Amygdala (tissue), 56 donors: ENCODE measurements at places on chromosomes 12 and 14.

DNA sequence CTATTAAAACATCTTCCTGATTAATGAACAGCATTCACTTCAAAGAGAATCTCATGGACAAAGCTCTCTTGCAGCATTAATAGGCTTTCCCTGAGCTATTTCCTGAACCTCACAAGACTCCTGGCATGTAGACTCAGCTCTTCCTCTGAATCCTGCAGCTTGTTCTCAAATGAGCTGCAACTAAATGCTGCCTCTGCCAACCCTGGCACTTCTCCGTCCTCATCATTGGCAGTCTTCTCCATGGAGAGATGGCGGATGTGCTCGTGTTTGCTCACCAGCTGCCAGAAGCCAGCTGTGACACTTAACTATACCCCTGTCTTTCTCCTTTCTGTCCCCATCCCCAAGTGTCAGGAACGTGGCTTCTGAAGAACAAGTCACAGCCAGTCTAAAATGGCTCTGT is 232.1 kb downstream of the FOXN3 start:
- DNase-seq, result no peak

GRCh38 chr14:23284654-23285529 is 1.0 kb downstream of the HOMEZ start:
- no peak for DNase-seq

GRCh38 chr14:103136388-103137271 is 13.4 kb downstream of the TNFAIP2 start:
- no peak for DNase-seq

- DNase-seq, result no peak
These were observed 183.6 kb downstream of the MED13L start for GRCh38 chr12:116093915-116094314.

DNA sequence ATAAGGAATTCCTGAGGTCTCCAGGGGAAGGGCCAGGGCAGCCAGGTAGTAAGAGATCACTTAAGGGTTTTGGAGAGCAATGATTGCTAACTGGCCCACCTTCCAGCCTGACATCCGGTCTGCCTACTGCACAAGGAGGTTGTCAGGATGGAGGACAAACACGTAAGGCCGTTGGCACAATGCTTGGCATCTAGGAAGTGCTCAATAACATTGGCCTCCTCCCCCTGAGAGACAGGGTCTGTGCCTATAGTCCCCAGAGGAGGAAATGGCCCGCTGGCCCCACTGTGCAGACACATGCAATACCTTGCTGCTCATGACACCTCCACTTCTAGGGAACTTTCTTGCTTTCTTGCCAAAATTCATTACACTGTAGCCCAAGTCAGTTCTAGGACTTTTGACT is 73.2 kb downstream of the NTF3 start:
- no peak for DNase-seq

DNA sequence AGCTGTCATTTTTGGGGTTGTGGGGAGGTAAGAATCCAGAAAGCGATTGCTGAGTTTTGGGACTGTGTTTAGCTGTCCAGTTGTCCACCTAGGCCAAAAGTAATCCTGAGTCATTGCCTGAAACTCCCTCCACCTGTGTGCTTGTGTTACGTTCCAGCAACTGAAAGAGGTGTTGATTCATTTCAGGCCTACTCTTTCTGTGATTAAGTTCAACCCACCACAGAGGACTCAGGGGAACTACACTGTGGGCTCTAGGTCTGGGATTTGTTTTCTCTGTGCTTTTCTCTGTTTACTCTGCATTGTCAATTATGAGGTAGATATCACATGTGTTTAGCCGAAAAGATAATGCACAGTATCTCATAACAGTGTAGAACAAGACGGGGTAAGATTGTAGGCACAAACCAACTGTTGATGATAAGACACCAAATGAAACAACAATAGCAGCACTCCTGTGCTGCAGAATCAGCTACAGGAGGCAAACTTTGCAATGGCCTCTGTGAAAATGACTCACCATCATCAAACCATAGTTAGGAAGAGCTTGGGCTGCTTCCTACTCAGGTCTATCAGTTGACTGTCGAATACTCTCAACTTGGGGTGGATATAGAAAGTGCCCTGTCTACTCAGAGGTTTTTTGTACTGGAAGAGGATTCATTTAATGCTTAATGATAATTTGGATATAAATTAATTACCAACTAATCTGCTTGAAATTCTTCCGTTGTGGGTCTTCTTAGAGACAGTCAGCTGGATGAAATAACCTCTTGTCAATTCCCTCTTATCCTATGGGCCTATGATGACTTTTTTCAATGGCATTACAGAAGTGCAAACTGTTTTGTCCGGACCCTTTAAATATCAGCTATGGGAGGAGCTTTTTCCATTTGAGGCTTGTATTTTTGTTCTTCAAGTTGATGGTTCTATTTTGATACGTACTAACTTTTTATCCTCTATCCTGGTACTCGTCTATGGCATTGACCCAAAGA is 385.9 kb downstream of the BMP4 start:
- no peak for DNase-seq

GRCh38 chr12:42741091-42741490 is 151.5 kb upstream of the PRICKLE1 start:
- no peak for DNase-seq

DNA sequence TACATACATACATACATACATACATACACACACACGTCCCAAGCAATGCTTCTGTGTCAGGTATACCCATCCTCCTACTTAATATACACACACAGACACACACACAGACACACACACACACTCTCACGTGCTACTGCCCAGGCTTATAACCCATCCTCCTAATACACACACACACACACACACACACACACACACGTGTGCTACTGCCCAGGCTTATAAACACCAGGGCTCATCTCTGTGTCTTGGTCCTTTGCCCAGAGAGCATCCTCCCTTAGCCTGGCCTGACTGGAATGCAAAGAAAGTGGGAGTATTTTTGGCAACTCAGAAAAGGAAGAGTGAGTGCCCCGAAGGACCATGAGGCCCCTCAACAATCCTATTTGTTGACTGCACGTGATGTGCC is 129.0 kb downstream of the RBM19 start:
- no peak for DNase-seq

DNA sequence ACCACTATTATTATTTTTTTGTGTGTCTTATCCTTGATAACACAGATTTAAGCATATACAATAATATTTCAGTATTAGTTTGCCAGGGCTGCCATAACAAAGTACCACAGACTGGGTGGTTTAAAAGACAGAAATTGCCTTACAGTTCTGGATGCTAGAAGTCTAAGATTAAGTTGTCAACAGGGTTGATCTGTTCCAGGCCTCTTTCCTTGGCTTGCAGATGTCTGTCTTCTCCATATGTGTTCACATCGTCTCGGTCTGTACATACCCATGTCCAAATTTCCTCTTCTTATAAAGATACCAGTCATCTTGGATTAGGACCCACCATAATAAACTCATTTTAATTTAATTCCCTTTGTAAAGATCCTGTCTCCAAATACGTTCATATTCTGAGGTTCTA is 204.8 kb downstream of the SOX5 start:
- no peak for DNase-seq

- no peak for DNase-seq
These were observed 35.1 kb downstream of the NCOR2 start for GRCh38 chr12:124532331-124532750.

- DNase-seq, result no peak
These were observed 188.9 kb upstream of the NTF3 start for GRCh38 chr12:5243014-5243413.

GRCh38 chr14:28681681-28682080 is 84.9 kb upstream of the FOXG1 start:
- DNase-seq, result no peak

- no peak for DNase-seq
These were observed 87.3 kb downstream of the DYRK2 start for GRCh38 chr12:67735868-67736267.

DNA sequence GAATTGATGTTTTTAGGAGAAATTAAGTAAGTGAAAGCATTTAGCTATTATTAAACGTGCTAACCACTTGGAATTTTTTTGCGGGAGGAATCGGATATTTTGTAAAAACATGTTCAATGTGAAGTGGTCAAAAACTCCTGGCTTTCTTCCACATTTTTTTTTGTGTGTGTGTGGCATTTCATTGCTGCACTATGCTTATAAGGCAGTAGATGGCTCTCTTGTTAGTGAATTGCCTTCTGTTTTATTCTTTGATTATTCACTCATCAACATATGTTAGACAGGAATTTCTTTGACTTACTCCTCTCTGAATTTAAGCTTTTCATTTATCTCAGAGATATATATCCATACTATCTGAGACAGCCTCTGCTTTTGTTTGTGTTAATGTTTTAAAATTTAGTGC is 71.3 kb downstream of the DERA start:
- DNase-seq, result no peak

- no peak for DNase-seq
These were observed 414.0 kb upstream of the ATP2B1 start for GRCh38 chr12:90122681-90123080.

DNA sequence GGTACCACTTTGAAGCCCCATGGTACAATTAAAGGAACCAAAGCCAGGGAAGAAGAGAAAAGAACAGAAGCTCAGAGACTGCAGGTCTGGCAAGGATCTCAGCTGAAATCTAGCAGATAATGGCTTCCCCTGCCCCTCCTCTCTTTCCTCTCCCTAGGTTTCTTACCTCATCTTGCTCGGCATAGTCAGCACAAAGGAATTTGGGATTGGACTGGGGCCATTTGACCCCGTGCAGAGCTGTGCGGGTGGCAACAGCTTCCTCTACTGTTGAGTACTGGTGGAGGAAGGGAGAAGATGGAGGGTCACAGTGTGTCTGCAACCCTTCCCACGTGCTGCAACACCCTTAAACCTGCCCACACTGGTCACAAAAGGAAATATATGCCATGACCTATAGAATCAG is 4.7 kb upstream of the CDH24 start:
- DNase-seq, result no peak
